ENCODE measurements at places on chromosomes 12 and 14. TPM values are rescaled to one million over a fixed set of nuclear protein-coding genes. Genes with fewer than 3 reads are reported as not detected.

The ETFRF1 gene
- 45.9 TPM for total RNA-seq

The LBHD2 gene
- not detected for total RNA-seq

- no peak for DNase-seq
Observed at GRCh38 chr12:108190529-108190928, 61.4 kb downstream of the WSCD2 start.

DNA sequence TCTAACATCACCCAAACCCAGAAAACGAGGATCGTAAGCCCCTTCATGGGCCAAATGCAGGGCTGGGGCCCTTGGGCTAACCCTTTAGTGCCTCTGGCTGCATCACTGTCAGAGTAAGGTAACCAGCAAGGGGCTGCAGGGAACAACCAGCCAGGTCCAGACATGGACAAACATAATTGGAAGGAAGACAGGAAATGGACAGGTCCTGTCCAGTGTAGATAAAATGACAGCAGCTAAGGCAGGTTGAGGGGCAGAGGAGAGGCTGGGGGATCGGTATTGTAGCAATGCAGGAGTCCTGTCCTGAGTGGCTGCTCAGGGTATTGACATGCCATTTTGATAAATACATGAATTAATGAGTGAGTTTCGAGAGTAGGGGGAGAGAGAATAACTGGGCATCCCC, 29.8 kb downstream of the BICD1 start:
- no peak for DNase-seq

- DNase-seq, result no peak
Observed at GRCh38 chr14:56562883-56563282, 16.7 kb upstream of the TMEM260 start.

GRCh38 chr12:123902821-123903220, 69.8 kb downstream of the CCDC92 start:
- no peak for DNase-seq

DNA sequence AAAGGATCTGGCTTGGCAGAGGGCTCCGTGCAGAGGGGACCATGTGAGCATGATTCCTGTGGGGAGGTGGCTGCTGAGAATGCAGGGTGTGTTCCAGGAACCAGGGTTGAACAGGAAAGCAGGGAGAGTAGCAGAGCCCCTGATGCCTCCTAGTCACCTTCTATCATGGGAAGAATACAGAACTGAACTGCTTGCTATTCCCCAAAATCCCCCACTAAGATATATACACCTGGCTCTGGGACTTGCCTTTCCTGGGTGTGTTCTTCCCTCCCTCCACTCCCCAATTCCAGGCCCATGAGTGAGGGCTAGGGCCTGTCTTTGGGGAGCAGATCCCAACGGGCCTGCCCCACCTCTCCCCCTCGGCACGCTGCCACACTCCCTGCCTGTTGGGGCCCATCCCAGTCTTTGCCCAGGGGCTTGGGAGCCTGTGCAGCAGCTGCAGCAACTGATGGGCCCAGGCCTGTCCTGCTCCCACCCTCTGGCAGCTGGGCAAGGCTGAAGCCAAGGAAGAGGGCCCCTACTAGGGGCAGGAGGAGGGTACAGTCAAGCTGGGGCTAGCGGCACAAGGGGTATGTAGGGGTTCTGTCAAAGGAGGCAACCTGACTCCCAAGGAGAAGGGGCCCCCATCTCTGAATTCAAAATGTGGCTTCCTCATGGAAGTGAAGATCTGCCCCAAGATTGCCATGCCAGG, 3.2 kb downstream of the AJUBA start:
- no peak for DNase-seq
